ENCODE measurements at places on chromosomes 4 and X.

DNA sequence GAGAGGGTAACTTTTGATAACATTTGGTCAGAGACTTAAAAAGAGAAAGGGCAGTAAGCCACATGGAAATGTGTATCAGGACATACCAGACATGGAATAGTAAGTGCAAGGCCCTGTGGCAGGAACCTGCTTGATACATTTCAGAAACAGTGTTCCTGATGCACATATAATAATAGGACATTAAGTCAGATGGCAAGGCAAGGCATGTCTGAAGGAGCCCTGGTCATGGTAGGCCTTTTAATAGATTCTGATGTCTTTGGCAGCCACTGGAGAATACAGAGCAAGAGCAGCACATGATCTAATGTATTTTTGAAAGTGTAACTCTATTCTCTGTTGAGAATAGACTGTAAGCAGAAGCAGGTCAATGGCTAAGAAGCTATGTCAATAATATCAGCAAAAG is 279.7 kb downstream of the CAMK2D start:
- no peak for DNase-seq

GRCh38 chrX:39163581-39164126 is 362.4 kb downstream of the MID1IP1 start:
- no peak for DNase-seq

GRCh38 chr4:134780244-134780643 is 578.7 kb upstream of the PABPC4L start:
- no peak for DNase-seq

DNA sequence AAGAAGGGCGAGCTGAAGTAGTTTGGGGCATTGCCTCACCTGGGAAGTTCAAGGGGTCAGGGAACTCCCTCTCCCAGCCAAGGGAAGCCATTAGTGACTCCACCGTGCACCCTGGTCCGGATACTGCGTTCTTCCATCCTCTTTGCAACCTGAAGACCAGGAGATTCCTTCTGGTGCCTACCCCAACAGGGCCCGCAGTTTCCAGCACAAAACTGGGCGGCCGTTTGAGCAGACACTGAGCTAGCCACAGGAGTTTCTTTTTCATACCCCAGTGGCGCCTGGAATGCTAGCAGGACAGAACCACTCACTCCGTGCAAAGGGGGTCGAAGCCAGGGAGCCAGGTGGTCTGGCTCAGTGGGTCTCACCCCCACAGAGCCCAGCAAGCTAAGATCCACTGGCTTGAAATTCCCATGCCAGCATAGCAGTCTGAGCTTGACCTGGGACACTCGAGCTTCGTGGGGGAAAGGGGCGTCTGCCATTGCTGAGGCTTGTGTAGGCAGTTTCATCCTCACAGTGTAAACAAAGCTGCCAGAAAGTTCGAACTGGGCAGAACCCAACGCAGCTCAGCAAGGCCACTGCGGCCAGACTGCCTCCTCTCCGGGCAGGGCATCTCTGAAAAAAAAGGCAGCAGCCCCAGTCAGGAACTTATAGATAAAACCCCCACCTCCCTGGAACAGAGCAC is 1039.4 kb upstream of the IGFBP7 start:
- DNase-seq, result no peak
